ENCODE measurements at places on chromosomes 12 and 14.

DNA sequence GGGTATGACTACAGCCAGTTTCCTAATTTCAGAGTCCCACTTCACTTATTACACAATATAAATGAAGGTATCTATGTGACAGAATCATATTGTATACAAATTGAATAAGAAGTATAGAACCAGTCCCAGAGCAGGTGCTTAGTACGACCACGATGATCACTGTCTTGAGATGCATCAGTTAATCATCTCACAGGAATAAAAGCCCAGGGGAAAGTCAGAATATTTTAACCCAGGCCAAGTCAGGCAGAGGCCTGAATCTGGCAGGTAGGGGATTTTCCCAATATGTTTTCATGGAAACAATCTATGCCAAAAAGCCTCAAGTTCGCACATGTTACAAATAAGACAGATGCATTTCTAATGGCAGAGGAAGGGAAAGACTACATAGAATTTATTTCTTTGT, 758.4 kb downstream of the BCL11B start:
- DNase-seq, result no peak

- no peak for DNase-seq
Observed at GRCh38 chr14:39491134-39491571, 58.9 kb upstream of the FBXO33 start.

DNA sequence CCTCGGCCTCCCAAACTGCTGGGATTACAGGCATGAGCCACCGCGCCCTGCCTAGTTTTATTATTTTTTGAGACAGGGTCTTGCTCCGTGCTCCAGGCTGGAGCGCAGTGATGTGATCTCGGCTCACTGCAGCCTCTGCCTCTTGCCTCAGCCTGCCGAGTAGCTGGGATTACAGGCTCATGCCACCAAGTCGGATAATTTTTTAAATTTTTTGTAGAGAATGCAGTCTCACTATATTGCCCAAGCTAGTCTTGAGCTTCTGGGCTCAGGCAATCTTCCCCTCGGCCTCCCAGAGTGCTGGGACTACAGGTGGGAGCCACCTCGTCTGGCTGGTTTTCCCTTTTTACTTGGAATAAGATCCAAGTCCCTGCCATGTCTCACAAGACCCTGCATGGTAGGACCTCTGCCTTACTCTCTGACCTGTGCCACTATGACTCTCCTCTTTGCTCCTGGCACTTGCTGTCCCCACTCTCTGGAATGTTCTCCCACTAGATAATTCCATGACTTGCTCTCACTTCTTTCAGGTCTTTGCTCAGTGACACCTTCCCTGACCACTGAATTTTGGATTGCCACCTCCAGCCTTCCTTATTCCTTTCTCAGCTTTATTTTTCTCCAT, 7.7 kb upstream of the RARG start:
- DNase-seq, result no peak

- DNase-seq, result no peak
Observed at GRCh38 chr12:72491426-72491825, 219.3 kb downstream of the TRHDE start.

- DNase-seq, result no peak
Observed at GRCh38 chr14:99174081-99174769, 97.8 kb downstream of the BCL11B start.

DNA sequence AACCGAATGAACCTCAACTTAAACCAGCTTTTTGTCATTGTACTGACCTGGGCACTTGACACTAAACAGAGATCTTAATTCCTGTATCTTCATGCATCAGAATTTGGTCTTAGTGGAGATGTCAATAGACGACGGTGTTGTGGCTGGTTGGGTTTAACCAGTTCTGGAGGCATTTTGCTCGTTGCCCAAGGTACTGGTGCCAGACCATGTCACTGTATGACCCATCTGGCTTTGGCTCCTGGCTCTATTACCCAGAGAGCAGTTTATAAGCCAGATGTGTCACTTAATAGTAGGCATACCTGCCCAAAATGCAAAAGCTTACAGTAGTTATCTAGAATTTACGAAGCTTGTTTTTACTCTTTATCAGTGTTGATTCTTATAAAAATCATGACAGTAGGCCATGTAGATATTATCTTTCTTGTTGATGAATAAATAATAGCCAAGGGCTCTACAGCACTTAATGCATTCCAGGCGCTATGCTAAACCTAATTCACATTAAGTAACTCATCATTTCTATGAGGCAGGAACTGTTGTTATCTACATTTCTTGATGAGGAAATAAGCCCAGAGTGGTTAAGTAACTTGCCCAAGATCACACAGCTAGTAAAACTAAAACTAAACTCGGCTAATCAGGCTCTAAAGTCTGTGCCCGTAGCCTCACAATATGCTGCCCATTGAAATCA, 179.7 kb upstream of the HIF1A start:
- DNase-seq, result no peak

- no peak for DNase-seq
Observed at GRCh38 chr14:64061706-64062105, 208.9 kb downstream of the SYNE2 start.

DNA sequence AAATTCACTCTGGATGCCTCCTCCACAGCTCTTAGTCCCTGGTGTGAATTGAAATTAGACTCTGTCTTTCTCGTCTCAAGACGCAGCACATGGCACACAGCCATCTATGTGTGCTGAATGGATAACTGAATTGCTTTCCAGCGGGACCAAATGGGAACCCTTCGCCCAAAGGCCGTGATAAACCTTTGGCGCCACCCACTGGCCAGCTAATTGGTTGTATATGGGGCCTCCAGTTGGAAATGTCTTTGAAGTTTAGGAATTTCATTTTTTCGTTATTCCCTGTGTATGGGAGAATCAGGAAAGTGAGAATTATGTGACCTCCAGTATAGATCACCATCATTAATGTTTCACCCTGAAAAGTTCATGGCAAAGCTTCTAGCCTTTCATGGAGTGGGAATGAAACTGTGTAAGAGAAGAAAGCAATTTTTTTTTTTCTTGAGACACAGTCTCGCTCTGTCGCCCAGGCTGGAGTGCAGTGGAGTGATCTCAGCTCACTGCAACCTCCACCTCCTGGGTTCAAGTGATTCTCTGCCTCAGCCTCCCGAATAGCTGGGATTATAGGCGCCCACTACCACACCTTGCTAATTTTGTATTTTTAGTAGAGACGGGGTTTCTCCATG, 9.8 kb upstream of the HSP90AA1 start:
- DNase-seq, result peak; percentile 79

- DNase-seq, result no peak
Observed at GRCh38 chr14:94407906-94408305, 19.5 kb upstream of the SERPINA1 start.

- DNase-seq, result no peak
Observed at GRCh38 chr14:72699852-72700257, 194.0 kb downstream of the DPF3 start.

GRCh38 chr14:26276757-26277156, 321.1 kb downstream of the NOVA1 start:
- DNase-seq, result no peak

DNA sequence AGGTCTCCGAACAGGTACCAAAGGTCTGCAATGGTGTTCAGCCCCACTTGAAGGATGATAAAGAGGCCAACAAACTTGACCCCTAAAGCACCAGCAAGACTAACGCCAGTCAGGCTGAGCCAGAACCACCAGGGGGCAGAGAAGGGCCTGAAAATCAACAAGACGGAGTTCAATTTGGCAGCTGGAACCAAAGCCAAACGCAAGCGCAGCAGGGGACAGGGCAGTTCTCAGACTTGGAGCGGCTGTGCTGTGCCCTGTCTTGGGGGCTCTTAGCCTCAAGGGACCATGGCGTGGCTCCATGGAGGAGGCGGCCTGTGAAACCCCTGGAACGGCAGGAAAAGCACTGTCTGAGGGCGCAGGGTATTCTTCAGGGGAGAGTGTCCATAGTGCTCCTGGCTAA, 19.6 kb downstream of the POMT2 start:
- peak; percentile 72 for DNase-seq

- no peak for DNase-seq
Observed at GRCh38 chr12:20272801-20273200, 95.5 kb upstream of the PDE3A start.

GRCh38 chr12:94721173-94721572, 70.8 kb upstream of the TMCC3 start:
- no peak for DNase-seq

DNA sequence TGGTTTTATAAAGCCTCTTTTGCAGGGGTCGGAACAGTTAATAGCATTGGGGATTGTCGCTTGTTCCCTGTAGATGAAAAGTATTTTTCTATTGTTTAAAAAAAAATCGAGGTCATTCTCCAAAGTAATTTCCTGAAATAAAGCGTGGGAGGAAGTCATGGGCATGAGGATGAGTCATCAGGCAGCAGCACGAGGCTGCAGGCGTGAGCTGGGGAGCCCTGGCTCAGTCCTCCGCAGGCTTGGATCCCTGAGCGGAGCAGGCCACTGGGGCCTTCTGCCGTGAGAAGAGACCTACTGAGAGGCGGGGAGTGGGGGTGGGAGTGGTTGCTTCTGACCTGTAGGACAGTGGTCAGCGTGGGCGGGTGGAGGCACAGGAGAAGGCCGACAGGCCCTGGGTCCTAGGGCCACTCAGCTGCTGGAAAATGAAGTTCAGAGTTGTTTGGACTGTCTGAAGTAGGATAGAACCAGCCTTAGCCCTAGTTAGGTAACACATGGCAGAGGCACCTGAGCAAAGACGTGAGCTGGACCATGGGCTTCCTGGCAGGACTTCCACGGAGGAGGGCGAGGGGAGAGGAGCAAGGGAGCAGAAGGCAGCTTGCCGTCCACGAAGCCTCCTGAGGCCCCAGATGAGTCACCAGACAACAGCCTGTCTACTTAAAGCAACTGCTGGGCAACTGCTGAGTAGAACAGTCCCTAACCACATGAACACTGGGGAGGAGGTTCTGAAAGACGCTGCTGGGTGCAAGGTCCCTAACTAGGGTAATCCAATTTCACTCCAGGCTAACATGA, 21.1 kb upstream of the LGALS3 start:
- peak; percentile 53 for DNase-seq

DNA sequence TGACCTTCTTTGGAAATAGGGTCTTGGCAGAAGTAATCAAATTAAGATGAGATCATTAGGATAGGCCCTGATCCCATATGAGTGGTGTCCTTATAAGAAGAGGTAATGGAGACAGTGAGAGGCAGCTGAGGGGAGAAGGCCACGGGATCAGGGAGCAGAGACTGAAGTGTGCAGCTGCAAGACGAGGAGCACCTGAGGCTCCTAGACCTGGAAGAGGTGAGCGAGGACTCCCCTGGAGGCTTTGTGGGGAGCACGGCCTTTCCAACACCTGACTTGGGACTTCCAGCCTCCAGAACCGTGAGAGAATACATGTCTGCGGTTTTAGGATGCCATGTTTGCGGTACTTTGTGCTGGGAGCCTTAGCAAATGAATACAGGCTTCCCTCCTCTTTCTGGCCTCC, 37.5 kb downstream of the LRTM2 start:
- DNase-seq, result no peak

DNA sequence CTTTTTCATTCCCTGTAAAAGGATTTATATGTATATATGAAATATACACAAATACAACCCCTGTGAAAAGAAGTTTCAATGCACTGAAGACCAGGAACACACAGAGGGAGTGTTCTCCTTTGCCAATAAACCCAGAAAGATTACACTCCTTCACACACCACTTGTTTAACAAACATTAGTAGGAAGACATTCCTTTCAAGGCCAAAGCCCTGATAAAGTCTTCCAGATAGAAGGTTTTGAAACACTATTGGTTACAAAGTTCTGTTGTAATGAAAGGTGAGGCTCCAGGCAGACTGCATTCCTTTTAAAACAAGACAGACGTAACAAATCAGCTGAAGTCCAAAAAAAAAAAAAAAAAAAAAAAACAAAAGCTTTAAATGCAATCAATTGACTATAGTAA, 81.0 kb downstream of the PTPN21 start:
- DNase-seq, result no peak

DNA sequence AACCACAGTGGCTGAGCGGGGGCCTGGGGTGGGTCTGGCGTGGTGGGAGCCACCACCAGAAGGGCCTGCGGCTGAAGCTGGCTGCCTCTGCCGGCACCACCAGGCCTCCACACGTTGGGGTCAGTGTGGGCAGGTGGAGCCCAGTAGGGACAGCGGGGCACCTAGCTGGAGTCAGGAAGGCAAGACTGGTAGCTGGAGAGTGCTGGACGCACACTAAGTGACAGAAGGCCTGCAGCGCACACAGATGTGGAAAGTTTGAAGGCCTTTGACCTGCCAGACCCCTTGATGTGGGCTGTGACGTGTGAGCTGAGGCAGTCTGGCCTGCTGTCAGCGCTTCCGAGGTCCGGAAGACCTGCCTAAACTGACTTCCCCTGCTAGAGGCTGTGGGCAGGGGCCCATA, 26.3 kb downstream of the RIN3 start:
- DNase-seq, result no peak

DNA sequence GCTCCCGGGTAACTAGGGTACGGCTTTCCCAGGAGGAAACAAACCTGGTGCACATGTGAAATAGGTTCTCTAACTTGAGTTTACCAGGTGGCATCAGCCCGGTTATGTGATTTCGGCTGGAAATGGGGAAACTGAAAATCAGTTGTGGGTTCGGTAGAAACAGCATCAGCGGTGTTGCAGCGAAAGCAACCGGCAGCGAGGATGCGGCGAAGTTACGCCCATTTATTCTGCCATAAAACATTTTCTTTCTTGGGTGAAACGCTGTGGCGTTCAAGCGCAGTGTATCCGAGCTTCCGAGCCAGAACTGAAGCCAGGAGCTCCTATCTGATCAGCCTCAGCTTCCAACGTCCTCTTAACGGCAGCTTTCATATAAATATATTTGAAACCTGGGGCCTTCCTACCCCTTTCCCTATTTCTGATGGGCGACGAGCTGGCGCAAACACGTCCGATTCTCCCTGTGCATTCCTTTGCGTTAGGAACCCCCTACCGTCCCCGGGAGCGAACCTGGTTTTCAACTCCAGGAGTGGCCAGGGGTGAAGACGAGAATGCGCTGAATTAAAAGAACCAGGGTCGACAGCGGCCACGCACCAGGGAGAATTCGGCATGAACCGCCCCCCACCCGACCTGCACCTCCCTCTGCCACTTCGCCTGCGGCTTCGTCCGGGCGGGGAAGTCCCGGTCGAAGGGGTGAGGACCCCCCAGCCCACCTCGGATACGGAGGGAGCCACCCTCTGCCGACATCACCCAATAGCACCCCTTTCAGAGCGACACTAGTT, 1.6 kb downstream of the DPF3 start:
- peak; percentile 33 for DNase-seq

GRCh38 chr12:1395421-1395955, 198.9 kb downstream of the FBXL14 start:
- DNase-seq, result no peak

DNA sequence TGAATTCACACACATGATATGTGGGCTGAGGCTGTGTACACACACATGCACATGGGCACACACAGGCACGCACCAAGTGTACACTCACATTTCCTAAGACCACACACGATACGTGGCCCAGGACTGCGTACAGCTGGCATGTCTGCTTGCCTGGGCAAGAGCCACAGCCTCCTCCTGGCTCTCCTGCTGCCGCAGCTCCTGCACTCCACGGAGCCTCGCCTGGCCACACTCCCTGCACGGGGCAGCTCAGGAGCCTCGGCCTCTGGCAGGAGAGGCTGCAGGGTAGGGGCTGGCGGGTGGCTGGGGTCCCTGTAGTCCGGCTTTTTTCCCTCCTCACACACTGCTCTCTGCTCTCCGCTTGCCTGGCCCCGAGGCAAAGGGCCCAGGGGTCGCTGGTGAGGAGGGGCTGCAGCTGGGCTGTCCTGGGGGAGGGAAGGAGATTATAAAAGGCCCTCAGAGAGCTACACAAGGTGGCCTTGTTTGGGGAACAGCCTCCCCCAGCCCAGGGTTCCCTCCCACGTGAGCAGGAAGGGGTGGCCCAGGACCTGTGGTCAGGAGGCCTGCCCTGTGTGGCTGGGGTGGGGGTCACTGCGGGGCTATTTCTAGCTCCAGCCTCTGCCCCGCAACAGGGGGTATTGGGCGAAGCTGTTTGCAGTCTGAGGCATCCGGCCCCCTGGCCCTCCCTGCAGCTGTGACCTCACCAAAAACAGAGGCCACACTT, 89.0 kb upstream of the SFSWAP start:
- DNase-seq, result no peak
